Fibroblast of mammary gland (primary cell): ENCODE measurements at places on chromosomes 3 and 15.
A peak's percentile ranks its signal among the peaks of the same experiment; 100 is the strongest.

DNA sequence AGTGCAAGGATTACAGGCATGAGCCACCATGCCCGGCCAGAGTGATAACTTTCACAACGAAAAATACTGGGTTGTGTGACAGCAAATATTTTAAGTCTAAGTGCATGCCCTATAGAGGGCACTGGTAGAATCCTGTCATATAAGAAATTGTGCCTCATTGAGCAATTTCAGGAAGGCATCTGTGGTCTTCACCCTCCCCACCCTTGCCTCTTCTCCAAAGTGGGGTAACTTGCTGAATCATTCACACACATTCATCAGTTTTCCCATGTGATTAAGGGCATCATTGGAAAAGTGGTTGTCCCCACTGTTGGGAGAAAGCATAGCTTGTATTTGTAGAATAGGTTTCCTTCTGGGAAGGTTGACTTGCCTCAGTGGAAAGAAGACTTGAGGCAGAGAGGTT lies 9.2 kb downstream of the MITF start:
- no peak for DNase-seq

- peak; percentile 22 for DNase-seq
Measured at GRCh38 chr3:113088616-113089015, 97.8 kb downstream of the GTPBP8 start.

GRCh38 chr3:41684797-41685735 lies 276.8 kb downstream of the ULK4 start:
- no peak for DNase-seq

DNA sequence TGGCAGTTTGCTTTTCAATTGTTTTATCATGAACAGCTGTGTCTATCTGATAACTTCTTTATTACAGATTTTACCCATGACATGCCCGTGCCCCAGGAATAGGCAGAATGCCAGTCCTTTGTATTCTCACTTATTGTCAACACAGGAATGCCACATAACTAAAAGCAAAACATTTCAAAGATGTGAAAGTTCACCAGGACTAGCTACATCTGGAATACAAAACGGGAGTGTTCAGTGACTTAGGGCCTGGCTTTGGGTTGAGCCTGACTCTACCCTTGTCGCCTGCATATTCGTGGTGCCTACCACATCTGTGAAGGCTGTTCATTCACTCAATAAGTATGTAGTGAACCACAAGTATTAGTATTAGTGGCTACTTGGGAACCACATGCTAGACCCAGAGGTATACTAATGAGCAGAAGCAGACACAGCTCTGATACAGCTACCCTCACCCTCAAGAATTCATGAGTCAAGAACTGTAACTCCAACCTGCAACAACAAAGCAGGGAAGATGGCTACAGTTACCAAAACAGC lies 2.9 kb downstream of the TNFSF10 start:
- DNase-seq = peak; percentile 90

- DNase-seq = no peak
Measured at GRCh38 chr3:9135930-9136525, 113.4 kb downstream of the SRGAP3 start.

- no peak for DNase-seq
Measured at GRCh38 chr3:1828519-1828918, 270.1 kb upstream of the CNTN4 start.

GRCh38 chr15:49901321-49901720 lies 217.7 kb downstream of the ATP8B4 start:
- DNase-seq = no peak

DNA sequence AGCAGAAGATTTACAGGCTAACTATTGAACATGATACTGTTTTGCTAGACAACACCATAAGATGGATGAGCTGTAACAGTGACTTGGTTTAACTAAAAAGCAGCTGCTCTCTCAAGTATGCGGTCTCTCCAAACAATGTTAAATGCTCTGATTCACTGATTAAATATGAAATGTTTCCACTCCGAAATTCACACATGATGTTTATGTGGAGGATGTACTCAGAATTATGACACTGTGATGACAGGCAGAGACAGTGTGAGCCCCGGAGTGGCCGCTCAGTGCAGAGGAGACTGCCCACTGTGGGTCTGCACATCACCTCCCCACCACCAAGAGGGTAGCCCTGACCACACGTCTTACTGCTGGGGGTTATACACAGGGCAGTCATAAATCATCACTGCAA lies 83.9 kb upstream of the MEX3B start:
- DNase-seq = peak; percentile 92

GRCh38 chr3:195916291-195916690 lies 7.9 kb upstream of the TNK2 start:
- DNase-seq = no peak

- no peak for DNase-seq
Measured at GRCh38 chr3:42752961-42753360, 20.1 kb downstream of the CCDC13 start.

DNA sequence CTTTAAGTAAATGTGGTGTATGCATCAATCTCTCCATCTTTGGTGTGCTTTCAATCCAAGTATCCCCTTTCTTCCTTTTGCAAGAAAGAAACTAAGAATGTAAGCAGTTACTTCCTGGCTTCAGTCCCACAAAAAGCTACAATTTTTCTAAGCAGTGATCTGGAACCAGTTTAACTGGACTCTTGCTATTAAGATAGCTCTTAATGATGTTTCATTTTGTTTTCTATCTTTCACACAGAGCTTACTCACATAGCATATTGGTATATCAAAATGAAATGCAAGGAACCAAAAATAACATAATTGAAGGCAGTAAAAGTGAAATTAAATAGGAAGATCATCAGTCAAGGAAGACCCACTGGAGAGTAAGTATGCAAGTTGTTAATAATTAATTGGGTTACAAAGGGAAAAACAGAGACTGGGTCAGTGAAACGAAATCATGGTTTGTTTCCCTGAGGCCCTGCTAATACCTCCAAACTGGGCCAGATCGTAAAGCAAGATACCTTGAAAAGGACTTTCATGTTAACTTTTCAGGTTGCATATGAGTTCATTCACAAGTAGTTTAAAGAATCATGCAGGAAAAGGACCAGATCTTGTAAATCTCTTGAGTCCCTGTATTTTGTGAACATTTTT lies 41.9 kb downstream of the GPR160 start:
- DNase-seq = no peak

DNA sequence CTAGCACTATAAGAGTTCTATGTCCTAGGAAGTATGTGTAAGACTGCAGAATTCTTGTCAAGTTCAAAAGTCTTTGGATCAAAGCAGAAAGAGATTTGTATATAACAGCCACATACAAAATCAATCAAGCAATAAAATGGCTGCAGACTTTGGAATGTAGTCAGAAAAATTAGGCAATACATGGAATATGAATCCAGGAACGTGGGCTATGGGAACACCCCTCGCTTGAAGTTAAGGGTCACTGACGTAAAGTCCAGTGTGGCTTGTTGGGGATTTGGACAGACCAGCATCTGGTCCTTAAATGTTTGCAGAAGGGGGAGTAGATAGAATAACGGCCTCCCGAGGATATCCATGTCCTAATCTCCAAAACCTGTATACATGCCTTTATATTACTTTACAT lies 178.6 kb downstream of the ADAMTS9 start:
- DNase-seq = peak; percentile 68
